CD4-positive, alpha-beta T cell treated with Interleukin-2 at 100 ng/mL for 4 hours (primary cell): ENCODE measurements at places on chromosomes 1 and 21.

DNA sequence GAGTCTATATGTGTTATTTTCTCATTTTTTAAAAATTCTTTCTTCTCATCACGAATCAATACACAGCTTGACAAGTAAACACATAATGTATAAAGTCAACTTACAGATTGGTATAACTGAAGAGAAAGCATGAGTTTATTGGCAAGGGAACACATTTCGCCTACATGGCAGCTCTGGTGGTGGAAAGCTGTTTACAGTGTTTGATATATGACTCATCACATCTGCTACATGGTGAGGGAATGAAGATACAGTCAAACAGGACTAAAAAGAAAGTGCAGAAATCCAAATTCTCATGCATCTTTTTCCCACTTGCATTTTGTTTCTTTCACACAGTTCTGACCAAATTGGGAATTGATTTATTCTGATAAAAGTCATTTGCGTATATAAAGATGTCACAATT, 122.2 kb upstream of the ADGRL4 start:
- DNase-seq: no peak

- DNase-seq: no peak
Observed at GRCh38 chr1:55957276-55957675, 622.1 kb downstream of the PLPP3 start.

DNA sequence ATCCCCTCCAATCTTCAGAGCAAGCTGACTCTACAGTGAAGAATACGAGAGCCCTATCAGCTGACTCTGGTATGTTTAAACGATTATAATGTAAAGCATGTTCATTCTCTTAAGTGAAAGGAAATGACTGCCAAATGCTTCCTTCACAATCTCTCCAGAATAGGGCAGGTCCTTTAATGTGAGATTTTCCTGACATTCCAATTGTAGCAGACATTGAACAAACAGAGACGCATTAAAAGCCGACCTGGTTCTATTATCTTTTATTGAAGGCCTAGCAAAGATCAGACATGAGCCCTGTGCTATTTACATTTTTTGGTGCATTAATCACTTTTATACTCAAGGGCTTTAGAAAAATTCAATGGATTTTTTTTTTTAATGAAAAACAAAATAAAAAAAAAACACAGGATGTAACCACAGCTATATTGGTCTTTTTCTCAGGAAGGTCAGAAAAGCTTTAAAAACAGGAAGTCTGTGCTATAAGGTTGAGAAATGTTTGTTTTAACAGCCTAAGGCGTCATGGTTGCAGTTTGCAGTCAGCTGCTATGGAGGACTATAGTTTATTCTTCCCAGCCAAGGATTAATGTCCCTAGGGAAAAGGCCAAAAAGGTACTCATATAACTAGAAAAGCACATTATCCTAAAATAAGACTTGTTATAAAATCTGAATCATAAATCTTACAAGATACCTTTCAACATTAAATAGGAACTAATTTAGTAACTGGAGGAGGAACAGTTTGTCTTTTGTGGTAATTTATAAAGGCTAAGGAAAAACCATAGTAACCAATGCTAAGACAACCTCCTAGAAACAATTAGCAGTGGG, 104.8 kb downstream of the RERE start:
- DNase-seq: peak; percentile 23

DNA sequence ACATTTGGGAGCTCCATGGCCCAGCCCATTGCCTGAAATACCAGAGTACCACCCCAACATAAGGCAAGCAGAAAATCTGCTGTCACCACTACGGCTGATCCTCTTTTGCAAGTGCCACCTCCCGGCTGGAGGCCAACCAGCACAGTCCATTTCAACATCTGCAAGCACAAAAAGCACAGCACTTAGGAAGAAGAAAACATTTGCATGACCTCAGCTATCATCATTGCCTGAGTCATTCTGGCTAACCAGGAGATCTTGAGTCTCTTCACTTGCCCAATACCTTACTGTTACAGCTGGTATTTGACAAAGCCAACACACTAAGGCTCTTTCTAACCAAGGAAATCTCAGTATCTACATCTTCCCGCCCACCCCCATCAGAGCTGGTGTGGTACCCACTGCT, 55.9 kb downstream of the NEK7 start:
- no peak for DNase-seq

- no peak for DNase-seq
Observed at GRCh38 chr21:43323244-43324005, 103.5 kb downstream of the SIK1 start.

- no peak for DNase-seq
Observed at GRCh38 chr1:76754730-76755129, 112.5 kb upstream of the ST6GALNAC5 start.

DNA sequence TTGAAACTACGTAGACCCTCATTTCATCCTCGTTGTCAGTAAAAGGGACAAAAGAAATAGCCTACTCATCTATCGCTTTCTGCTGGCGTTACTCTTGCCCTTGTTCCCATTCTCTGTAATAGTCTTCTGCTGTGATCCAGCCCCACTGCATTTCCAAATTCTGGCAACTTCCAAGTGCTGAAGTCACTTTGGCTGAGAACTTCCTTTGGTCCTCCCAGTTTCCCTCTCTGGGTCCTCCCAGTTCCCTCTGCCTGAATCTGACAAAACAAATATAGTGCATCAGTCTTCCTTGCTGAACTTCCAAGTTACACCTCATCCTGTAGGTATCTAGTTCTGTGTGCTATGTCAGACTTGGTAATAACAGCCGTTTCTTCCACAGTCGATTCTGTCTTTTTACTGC, 47.0 kb upstream of the PLA2G4A start:
- DNase-seq: no peak

DNA sequence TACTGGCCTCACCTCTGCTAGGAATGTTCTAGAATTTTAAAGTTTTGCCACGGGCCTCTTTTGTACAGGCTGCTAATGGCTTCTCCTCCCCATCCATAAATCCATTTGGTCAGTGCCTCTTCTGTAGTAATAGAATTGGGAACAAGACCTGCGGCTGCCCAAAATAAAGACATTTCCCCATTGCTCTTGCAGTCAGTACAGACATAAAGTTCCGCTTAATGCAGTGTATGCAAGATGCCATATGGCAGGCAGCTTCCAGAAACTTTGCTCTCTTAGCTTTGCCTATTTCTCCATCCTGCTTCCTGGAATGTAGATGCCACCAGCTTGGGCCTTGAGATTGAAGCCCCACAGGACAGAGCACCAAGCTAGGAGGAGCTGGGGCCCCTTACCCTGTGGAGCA, 3.7 kb upstream of the SLC2A5 start:
- DNase-seq: no peak

DNA sequence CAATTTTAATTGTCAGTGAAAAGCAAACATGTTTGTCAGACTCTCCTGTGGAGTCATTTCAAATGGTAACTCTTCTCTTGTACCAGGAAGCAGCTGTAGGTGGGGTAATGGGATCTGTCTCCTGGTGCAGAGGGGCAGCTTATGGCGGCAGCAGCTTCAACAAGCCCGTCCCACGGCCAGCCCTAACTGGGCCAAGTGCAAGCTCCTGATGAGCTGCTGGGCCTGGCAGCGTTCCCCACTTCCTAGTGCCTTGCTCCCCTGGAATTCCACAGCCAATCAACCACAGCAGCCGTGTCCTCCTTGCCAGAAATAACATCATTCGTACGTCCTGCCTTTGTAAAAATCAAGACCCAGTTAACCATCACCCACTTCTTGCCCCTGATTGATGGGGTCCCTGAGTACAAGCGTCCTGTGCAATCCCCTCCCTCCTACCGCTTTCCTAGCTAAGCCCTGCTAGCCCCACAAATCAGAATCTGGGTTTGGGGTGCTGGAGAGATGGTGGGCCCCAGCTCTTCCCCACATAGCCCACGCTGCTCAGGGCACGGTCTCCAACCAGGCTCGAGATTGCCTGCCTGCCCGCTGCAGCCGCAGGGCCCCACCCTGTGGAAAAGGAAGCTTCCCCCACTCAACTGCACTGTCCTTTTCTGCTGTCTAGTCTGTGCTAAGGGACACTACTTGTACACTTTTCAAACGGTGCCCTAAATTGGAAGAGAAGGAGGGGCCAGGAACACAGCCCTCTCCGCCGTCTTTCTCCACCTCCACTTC, 61.2 kb downstream of the TOR1AIP2 start:
- DNase-seq: no peak
